ENCODE measurements at places on chromosomes 12 and 14.

DNA sequence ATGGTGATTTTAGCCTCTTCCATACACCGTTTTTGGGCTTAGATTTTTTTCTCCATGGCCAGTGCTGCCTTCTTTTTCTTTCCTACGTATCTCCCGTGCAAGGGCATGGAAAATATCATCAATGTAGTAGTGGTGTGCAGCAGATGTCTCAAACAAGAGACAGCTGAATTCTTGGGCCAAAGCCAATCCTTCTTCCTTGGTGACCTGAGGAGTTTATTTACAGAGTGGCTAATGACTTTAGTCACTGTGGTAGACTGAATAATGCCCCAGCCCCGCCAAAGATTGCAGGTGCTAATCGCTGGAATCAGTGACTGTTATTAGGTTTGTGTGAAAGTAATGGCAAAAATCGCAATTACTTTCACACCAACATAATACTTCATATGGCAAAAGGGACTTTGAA, 235.5 kb upstream of the NOS1 start:
- DNase-seq = no peak

DNA sequence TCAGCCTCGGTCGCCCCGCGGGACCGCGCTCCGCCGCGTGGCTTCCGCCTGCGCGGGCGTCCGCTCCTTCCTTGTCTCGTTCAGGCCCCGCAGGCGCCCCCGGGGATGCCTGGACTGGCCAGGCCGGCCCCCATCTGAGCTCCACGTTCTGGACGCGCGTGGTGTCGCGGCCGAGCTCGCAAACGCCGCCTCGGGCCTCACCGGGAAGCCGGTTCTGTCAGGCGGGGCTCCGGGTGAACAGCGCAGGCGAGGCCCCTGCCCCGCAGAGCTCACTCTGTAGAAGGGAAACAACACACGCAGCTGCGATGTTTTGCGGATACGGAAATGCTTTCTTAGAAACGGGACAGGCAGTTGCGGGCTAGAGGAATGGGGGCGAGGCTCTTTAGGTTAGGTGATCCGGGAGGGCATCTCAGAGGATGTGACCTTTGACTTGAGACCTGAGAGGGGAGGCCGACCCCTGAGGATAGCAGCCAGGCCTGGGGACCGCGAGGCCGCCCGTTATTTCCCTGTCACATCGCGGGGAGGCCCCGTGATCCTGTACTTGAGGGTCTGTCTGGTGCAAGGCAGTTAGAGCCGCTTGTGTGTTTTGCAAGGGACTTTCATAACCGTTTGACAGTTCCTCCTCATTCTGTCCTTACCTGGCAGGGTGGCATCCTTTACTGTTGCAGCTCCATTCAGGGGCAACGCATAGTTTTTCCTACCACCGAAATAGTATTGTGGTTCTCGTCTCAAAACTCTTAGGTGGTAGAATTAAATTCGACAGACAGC, 584 bp downstream of the VRK1 start:
- no peak for DNase-seq

- no peak for DNase-seq
These were observed 77.5 kb downstream of the PHLDA1 start for GRCh38 chr12:75954041-75954440.

GRCh38 chr12:77514511-77514910, 316.2 kb upstream of the NAV3 start:
- DNase-seq = no peak

- DNase-seq = no peak
These were observed 8.2 kb downstream of the TESC start for GRCh38 chr12:117090816-117091711.

DNA sequence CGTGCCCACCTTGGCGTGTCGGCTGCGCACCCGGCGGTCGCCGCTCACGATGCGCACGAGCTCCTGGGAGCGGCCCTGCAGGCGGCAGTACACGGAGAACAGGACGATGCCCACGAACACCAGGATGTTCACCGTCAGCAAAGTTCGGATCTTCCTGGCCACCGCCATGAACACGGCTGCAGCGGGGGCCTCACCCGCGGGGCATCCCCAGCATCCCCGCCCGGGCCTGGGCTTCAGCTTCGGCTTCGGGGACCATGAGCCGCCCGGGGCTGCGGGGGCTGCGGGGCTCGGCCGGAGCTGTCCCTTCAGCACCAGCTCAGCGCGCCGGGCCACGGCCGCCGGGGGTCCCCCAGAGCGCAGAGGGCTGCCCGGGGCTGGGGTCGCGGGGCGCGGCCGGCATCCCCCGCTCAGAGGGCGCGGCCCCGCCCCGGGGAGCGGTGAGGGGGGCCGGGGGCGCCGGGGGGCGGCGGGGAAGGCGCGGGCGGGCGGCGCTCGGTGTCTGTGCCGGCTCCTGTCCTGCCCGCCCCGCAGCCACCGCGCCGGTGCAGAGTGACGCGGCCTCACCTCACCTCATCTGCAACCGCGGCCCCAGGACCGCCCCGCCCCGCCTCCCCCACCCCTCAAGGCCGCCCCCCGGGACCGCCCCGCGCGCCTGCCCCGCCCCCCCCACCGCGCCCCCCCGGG, at the start of gene GALNT9:
Gene GALNT9 (minus strand): TSS at position 554 of the 684 bp plus-strand sequence. CDS start 386 bp downstream, at position 168.
- DNase-seq = no peak

GRCh38 chr12:118344829-118345228, 27.9 kb downstream of the TAOK3 start:
- no peak for DNase-seq

DNA sequence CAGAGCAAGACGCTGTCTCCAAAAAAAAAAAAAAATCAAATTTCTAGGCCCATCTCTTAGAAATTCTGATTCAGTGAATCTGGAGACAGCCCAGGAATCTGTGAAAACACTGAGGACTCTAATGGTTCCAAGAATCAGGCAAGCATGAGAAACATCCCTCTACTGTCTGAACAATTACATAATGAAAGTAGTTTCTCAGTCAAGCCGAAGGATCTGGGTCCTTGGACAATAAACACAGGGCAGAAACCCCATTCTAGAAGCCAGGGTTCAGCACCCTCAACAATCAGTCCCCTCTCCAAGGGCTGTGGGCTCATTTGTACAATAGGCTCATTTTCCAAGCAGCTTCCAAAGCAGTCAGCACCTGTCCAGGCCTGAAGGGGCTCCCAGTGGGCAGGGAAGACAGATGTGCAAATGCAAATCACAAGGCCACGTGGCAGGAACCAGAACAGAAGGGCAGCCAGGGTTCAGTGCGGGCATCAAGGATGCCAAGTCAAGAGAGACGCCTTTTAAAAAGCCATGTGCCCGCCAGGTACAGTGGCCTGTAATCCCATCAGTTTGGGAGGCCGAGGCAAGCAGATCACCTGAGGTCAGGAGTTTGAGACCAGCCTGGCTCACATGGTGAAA, 96.1 kb downstream of the KSR2 start:
- DNase-seq = no peak

GRCh38 chr12:131723532-131723931, 12.6 kb downstream of the SFSWAP start:
- DNase-seq = no peak

DNA sequence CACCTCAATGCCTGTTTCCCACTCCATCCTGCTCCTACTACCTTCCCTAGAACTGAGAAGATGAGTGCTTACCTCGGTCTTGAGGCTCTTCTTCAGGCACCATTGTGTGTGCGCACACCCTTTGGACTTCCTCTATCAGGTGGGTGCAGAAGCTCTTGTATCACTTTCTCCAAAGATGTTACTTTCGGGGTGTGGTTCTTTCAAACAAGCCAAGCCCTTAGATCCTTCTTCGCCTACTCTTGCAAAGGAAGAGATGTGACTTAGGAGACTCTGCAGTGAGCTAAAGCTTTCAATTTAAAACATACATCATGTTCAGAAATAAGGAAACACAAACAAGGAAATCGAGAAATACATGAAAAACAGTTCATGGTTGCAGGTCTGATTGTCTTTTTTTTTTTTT, at the start of gene CLEC4C:
Gene CLEC4C (minus strand): TSS at position 130 of the 400 bp plus-strand sequence. CDS start 27 bp downstream, at position 103.
- no peak for DNase-seq

DNA sequence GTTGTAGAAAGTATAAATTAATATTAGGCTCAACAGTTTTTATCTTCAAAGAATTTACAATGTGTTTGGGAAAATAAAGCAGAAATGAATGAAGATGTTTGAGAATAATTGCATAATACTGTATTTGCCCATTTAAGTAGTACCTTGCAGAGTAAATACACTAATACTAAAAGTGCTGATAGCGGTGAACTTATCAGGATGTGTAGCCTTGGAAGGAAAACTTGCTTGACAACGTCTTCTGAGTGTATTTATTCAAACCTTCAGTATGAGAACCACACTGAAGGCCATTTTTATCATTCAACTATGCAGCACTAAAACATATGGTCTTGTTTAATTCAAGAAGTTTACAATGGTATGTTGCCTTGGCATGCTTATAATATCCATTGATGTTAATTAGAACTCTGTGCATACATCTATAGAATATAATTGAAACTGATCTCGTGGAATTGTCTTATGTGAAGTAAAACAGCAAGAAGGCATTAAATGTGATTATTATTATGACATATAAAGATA, 41.3 kb downstream of the MSRB3 start:
- DNase-seq = no peak

GRCh38 chr12:112341046-112341825, 41.0 kb downstream of the HECTD4 start:
- no peak for DNase-seq

DNA sequence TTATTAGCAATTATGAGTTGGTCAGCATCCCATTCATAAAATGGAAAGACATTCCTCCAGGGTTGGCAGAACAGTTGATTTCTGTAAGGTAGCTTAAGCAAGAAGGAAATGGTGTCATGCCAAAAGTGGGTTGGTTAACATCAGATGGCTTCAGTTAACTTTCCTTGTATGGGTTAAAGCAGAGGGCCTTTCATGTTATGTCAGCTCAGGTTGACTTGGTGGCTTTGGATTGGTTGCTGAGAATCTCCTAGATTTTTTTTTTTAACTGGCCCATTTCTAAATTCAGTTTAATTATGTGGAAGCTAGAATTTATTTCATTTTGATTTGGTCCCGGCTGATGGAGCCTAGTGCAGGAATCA, 87.8 kb downstream of the BBS10 start:
- DNase-seq = no peak

DNA sequence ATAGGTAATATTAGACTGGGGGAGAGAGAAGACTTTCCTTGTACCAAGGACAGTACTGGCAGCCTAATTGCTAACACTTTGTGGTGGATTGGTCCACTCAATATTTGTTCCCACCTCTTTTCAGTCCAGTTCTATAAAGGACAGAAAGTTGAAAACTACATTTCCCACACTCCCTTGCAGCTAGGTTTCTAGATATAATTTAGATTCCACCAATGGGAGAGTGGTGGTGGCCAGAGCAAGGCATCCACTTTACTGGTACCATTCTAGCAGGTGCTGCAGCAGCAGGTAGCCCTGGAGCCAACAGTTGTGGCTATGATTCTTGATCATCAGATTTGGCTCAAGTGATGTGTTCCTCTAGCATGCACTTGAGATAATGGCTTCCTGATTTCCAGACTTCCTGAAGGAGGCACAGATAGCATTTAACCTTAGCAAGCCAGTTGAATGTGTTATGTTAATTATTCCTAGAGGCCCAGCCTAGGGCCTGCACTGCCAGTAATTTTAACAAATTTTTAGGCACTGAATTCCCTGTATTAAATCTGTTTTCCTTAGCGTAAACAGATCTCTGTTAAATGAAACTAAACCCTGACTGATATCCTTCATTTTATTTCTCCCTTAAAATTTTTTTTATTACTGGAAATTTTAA, 24.4 kb downstream of the SLC38A1 start:
- no peak for DNase-seq

DNA sequence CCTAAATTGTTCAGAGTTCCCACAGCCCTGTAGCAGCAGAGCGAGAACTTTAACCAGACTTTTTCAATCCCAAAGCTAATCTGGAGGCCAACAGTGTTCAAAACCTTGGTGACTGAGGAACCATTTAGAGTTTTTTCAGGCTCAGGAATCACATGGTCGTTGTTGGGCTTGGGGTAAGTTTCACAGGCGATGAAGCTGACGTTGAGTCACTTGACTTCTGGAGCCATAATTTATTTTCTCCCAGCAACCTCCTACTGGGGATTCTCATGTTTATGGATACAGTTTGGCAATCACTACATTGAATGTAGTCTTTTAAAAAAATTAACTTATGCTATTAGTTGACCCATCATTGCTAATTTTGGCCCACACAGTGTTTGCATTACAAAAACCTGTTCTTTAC, 34.5 kb downstream of the SSPN start:
- no peak for DNase-seq

- no peak for DNase-seq
These were observed at the start of gene GALNT8 for GRCh38 chr12:4719821-4720636. Gene GALNT8 (plus strand): TSS chr12:4720400. CDS start chr12:4720678, 278 bp downstream.

GRCh38 chr12:121983536-121984210, 38.0 kb upstream of the BCL7A start:
- DNase-seq = no peak

GRCh38 chr12:105665366-105665765, 334.9 kb downstream of the C12orf75 start:
- DNase-seq = no peak

DNA sequence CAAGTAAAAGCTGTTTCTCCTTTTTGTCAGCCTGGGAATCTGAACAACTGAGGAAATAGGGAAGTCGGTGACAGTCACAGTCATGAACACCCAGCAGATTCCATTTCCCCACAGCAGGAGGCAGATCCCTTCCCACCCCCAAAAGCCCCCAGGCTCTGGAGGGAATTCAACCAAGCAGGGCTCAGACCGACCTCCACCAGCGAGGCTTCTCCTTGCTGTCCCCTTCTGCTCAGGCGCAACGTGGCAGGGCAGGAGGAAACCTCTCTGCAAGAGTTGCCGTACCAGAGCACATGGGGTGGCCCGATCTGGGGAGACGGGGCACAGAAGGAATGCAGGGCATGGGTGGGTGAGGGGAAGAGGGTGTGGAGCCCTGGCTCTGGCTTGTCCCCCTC, 319 bp downstream of the GALNT6 start:
- no peak for DNase-seq

GRCh38 chr12:104698871-104699270, 242.1 kb downstream of the CHST11 start:
- no peak for DNase-seq

DNA sequence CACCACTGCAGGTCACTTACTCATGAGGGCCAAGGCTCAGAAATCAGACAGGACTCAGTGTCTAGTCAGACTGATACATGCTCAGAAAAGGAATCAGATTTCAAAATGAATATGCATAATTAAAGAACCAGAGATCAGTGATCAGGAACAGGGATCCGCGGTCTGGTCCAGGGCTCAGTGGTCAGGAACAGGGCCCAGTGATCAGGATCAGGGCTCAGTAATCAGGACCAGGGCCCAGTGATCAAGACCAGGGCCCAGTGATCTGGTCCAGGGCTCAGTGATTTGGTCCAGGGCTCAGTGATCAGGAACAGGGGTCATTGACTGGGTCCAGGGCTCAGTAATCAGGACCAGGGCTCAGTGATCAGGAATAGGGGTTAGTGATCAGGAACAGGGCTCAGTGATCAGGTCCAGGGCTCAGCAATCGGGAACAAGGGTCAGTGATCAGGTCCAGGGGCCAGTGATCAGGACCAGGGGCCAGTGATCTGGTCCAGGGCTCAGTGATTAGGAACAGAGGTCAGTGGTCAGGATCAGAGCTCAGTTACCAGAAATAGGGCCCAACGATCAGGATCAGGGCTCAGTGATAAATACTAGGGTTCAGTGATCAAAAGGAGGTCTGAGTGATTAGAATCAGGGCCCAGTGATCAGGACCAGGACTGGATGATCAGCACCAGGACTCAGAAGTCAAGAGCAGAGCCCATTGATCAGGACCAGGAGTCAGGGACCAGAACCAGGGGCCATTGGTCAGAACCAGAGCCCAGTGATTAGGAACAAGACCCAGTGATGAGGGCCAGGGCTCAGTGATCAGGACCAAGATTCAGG, 175.3 kb downstream of the TMEM121 start:
- no peak for DNase-seq

Data from stimulated activated CD4-positive, alpha-beta T cell treated with anti-CD3 and anti-CD28 coated beads, Interleukin-1b, Interleukin-23, amount 100 ng/mL, for 1 hour (primary cell).